Uterus (tissue), 4 donors: ENCODE measurements at places on chromosomes 11 and 22. TPM values are rescaled to one million over a fixed set of nuclear protein-coding genes. Genes with fewer than 3 reads are reported as not detected.

TESMIN gene
- 57.4 TPM for total RNA-seq

SLC22A12 gene
- not detected for total RNA-seq

TSGA10IP gene
- total RNA-seq, result not detected

- no peak for DNase-seq
Observed at GRCh38 chr11:72829178-72829577, 15.0 kb downstream of the ATG16L2 start.

GRCh38 chr11:11456866-11457265 is 103.8 kb upstream of the CSNK2A3 start:
- no peak for DNase-seq
